ENCODE measurements at places on chromosomes 3 and 15.
A peak's percentile ranks its signal among the peaks of the same experiment; 100 is the strongest.

- no peak for DNase-seq
These were observed 131.4 kb downstream of the THRB start for GRCh38 chr3:24363242-24363641.

GRCh38 chr3:146550743-146551510 lies 6.5 kb upstream of the PLSCR1 start:
- no peak for DNase-seq

DNA sequence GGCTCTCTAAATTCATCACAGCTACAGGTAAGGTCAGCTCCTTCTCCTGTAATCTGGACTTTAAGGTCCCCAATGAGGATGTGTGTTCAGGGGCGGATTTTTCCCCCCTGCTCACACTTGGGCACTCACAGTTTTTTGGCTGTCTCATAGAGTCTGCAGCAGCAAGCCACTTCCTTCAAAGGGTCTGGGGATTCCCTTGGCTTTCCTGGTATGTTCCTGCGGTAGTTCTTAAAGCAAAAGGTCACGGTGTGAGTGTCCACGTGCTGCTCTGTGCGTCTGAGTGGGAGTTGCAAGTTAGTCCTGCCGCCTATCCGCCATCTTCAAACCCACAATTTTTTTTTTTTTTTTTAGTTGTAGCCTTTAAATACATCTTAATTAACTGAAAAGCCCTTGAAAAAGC lies 15.4 kb upstream of the CFAP20DC start:
- DNase-seq, result no peak

DNA sequence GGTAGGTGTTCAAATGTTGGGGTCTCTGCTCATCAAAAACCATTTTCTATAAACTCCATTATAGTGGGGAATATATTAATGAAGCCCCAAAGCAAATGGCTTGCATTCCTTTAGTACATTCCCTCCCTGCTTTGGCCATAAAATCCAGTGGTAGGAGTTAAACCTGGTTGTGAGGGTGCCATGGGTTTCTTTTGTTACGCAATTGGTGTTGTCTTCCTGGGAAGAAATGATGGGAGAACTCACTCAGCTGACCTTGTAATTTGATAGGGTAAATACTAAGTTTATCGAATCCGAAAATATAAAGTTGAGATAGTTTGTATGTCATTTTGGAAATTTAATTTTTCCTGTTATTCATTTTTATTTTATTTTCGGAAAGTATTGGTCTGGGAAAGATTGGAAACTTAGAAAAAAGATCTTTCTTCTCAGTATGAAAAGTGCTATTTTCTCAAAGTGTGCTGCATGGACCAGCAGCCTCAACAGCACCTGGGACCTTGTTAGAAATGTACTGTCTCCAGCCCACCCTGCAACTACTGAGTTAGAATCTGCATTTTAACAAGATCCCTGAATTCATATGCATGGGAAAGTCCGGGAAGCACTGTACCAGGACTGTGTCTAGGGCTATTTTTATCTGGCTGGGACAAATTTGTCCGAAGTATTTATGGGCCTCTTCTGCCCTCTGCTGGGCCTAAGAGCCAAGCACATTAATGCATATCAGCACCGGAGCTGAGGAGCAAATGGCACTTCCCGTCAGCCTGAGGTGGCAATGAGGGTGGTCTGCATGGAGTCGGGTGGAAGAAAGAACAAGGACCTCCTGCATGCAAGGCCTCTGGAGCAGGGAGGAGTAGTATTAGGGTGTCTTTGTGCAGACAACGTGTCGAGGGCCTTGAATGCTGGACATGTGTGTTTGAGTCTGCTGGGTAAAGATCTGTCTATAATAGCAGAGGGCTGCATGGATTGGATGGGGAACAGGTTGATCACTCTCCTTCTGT lies 54.7 kb downstream of the FAM81A start:
- peak; percentile 65 for DNase-seq

- no peak for DNase-seq
These were observed 73.4 kb upstream of the ANKRD34C start for GRCh38 chr15:79209116-79209515.

DNA sequence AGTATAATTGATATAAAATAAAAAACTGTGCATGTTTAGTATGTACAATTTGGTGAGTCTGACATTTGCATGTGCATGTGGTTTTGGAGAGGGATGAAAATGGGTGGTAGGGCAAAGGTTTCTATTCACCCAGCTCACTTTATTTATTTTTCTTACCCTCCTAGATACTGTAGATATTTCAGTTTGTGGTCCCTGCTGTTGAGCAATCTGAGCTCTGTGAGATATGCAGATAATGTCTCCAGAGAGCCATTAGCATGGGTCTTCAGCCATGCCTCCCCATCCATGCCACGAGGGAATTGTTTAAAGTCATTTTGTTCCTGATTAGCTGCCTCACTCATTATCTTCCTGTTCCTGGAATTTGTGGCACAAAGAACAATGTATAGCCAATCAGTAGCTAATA lies 44.4 kb upstream of the B3GALNT1 start:
- DNase-seq, result no peak

DNA sequence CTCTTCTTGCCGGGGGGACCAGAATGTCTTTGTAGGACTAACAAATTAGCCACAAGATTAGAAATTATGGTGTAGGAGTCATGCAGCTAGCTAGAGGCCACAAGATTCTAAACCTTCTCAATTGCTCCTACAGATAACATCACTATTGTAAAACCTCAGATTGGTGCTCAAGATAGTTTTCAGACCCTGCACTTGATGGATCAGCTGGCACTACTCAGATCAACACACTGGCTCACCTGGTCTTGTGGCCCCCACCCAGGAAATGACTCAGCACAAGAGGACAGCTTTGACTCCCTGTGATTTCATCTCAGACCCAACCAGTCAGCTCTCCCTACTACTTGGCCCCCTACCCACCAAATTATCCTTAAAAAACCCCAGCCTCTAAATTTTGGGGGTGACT lies 124.1 kb upstream of the RASGRP1 start:
- DNase-seq, result no peak

GRCh38 chr15:68700455-68701123 lies 120.1 kb downstream of the ANP32A start:
- peak; percentile 80 for DNase-seq

DNA sequence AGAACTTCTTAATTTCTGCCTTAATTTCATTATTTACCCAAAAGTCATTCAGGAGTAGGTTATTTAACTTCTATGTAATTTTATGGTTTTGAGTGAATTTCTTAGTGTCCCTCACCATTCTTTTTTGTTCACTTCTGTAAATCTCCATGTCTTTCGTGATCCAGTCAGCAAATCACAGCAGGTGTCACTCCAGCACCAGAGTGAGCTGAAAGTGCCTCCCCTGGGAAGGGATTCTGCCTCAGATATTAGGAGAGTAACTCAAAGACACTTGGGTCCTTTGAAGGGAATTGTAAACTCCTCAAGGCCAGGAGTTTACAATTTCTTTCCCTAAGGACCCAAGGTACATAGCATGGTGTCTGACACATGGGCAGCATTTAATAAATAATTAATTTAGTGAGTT lies 207.6 kb upstream of the AZI2 start:
- DNase-seq, result no peak

- no peak for DNase-seq
These were observed 104.1 kb downstream of the DUT start for GRCh38 chr15:48435321-48435720.

DNA sequence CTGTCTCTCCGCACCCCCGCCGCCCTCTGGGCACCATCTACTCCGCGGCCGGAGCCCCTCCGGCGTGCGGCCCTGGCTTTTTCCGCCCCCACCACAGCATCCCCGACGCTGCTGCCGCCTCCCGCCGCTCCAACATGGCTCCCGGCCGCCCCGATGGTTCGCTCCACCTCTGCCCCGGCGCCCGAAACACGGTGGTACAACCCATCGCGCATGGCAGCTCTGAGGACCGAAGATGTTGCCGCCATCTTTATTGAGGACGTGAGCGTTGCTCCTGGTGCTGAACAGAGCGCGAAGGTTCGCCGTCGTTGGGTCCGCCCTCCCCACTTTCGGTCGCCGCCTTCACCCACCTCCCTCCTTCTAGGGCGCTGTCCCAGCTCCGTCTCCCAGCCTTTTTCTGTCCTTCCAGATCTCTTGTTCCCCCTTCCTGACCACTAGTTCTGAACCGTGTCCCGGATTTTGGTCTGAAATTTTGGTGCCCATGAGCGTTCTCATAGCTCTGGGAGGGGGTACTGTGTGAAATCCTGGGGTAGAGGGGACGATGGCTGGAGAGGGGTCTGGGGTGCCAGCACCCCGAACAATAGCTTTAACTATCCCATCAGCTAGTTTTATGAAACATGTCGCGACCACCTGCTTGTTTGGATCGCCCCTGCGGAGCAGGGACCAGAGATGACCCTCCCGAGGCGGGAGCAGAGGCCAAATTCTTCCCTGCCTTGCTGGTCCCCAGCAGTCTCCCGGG lies at the start of gene CELSR3:
CELSR3 (minus strand) TSS at position 134 of the 736 bp plus-strand sequence. CDS start 252 bp downstream, outside the sequence.
- peak; percentile 71 for DNase-seq

DNA sequence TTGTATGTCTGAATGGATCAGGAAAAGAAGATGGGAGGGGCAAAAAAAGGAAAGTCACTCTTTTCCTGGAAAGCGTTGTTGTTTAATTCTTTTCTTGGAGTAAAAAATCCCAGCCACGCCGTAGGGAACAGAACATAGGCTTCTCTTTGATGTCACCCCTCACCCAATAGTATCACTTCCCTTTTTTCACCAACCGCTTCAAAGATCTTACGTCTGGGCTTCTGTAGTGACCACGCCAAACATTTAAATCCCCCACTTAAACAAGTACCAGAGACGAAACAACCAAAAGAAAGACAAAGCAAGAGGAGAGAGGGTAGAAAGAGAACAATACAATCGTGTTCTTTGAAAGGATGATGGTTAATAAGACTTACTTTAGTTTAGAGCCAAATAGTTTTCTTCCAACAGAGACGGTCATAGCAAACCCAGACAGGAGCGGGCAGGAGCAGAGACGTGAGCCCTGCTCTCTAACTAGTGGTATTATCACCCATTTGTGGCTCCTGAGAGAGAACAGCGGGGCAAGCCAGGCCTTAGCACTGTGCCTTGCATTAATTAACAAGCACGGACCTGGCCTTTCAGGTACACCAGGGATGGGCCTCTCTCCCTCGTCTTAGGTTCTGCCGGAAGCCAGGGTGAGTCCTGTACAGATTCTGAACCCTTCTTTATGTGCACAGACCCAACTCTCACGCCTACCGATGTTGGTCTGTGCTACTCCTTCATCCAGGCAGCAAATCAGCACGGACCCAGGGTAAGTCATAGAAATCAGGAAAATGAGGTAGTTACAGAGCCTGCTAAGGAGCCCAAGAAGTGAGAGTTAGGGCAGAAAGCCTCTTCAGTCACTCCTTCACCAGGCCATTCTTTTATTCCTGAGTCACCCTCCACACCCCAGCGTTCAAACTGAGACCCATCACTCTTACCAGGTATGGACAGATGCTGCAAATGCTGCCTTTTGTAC lies 28.2 kb upstream of the BCL6 start:
- DNase-seq, result no peak

DNA sequence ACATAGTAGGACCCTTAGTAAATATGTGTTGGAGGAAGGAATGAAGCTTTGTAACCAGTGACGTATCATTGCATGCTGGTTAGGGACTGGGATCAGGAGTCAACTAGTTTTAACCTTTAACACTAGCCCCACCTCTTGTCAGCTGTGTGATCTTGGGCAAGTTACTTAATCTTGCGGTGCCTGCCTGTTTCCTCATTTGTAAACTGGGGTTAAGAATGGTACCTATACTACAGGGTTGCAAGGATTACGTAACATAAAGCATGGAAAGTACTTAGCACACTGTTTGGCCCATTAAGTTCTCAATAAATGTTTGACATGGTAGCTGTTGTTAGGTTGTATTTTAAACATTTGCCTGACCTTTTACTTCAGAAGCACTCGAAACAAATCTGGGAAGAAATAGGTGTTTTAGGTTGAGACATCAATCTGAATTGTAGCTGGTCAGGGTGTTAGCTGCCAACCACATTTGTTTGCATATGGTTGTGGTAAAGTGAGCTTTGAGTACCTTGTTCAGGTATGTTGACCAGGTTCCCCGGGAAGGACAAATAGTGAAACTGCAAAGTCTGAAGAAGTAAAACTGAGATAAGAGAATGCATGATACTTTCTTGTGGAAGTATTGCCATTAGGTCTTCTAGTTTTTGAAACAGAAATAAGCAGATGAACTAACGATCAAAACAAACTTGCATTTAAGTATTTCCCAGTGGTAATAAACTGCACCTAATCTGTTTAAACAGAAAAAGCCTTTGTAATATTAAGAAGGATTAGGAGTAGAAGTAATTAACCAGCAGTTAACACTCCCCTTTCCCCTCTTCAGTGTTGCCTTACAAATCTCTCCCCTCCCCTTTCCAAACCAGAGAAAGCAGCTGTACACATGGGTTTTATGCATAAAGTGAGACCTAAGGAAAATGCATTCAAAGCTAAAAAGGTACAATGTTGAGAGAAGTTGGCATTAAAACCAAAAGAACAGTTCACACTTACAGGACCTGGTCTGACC lies 25.8 kb upstream of the SCAANT1 start:
- no peak for DNase-seq

DNA sequence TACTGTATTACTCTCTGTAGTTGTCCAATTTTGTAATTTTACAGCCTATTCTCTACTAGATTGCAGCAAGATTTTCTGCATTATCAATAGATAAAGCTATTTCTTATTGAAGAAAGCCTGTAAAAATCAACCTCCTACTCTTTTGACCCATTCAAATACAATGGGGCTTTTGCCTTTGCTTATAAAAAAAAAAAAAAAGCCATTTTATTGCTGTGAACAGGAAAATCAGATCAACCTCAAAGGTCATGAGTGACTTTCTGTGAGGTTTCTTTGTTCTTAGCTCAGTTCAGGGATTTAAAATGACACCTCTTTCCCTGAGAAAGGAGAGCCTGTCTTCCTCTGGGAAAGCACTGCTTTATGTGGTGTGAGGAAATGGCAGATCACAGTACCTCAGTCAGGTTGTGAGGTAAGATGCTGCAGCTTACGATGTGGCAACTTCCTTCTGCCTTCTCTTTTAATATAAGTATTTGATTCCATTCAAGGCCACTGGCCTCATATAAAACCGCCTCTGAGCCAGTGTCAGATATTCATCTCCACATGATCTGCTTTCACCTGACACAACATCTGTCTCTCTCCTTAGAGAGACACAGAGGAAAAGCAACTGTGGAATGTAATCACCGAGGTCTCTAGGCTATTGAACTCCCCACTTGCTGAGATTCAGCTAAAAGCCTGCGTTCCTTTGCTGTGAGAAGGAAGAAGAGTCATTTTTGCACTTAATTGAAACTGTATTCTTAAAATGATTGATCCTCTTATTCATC lies 161.5 kb upstream of the MB21D2 start:
- DNase-seq, result no peak

DNA sequence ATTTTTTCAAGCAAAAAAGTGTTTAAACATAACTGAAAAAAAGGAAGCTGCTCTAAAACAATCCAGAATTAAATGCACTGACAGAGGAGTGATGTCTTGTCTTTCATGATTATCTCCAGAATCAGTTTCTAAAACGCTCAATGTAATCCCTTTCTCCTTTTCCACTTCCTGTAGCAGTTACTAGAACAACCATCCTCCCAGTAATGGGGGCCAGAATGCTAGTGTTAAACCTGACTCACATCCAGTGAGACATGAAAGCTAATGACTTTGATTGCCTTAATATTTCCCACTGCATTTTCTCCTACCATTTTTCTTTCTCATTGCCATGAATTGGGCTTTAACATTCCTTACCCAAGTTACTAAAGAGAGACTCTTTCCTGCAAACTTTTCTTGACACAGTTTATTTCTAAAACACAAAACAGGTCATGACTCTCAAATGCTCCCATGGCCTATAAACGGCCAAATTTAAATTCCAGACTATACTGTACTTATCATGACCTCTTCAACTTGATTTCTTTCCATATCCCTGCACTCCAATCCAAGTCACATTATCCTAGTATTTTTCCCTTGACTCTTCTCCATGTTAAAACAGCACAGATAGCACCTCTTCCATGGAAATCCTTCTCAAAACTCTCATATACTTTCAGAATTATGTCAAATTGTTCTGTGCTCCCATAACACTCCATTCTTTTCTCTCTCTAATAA lies 341.4 kb downstream of the NAALADL2 start:
- DNase-seq, result no peak

Measured in Right ventricle myocardium superior (tissue), 1 donor.